ENCODE measurements at places on chromosomes 5 and 9.

GRCh38 chr9:89864731-89865130 is 259.9 kb downstream of the GADD45G start:
- DNase-seq: no peak

GRCh38 chr5:179268399-179268952 is 76.8 kb downstream of the ADAMTS2 start:
- no peak for DNase-seq

DNA sequence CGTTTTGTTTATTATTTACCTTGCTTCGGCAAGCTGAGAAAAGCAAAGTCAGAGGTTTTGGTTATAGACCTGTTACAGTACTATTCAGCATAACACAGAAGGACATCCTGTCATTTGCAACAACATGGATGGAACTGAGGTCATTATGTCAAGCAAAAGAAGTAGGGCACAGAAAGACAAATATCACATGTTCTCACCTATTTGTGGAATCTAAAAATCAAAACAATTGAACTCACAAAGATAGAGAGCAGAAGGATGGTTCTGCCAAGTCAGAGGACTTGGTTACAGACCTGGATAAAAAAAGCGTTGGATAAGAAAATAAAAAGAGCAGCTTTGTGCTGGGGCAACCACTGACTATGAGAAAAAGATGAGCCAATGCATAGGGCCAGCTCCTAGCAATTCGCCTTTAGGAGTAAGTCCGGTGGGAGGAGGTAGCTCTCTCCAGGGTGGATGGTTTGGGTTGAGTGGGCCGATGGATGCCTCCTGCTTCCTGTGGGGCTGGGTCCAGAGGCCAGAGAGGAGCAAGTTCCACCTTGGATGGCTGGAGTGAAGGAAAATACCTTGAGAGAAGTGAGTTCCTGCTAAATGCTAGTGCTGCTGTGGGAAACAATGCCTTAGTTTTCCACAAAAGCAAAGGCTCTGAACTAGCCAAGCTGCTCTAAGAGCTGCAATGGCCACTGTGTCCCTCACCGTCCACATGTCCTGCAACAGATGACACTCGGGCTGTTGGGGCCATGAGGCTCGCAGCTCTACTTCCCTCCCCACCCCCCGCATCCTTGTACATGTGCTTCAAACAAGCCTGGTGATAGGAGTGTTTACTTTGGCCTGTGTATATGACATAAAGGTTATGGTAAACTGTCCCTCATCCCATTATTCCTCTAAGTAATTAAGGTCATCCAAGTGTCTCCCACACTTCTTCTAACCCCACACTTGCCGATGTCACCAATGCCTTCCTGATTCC is 38.4 kb downstream of the ACOT12 start:
- DNase-seq: no peak

DNA sequence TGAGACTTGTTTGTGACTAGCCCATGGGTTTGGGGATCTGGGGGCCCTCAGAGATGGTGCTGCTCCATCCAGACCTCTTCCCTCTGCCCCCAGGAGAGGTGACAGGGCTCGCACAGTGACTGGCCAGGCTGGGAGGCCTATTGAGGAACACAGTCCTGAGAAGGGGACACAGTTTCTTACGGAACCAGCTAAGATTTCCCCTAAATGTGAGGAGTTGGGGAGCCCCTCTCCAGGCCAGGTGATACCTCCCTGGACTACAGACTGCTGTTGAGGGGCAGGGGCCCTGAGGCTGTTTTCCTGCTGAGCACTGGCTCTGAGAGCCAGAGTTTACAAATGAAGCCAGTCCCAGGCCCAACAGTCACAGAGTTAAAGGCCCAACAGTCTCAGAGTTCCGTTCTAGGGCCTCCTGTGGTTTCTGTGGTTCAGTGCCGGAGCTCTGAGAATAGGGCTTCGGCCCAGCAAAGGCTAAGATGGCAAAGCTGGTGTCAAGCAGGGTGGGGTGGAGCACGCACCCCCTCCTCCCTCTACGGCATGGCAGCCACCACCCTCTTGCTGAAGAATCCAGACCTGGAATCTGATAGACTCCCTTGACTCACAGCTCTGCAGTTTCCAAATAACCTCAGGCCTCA is 1.1 kb upstream of the SEMA4D start:
- DNase-seq: no peak

DNA sequence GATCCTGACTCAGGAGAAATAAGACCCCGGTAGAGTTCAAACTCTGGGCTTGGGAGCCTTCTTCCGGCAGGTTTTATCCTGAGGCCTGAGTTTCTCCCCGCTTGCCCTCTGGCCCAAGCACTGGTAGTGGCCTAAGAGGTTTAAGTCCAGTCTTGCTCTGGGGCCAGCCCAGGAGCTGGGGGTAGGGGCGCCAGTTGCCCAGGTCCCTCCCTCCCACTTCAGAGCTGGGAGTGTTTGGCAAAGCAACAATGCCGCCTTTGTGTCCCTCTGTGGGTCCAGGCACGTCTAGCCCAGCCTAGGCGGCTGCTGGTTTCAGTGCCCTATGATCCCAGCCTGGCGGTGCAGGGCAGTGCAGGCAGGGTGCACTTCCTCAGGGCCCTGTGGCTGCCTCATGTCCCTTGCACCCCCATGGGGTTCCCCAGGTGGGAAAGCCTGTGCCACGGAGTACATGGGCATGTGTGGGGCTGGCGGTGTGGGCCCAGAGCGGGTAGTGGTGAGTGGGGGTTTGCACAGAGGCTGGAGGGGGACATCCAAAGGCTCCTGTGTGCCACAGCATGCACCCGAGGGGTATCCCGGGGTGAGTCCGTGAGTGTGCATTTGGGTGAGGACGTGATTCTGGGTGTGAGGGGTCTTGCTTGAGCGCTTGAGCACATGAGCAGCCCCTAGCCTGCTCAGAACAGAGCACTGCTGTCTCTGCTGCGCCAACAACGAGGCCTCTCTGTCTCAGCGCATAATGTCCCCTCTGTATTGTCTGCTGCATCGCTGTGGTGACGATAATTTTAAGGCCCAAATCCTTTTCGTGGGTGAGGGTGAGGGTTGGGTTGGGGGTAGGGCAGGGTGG is 61.7 kb upstream of the PSD2 start:
- DNase-seq: no peak

- no peak for DNase-seq
Measured at GRCh38 chr9:19976226-19976625, 187.4 kb upstream of the SLC24A2 start.

GRCh38 chr9:94882966-94883641 is 156.6 kb downstream of the AOPEP start:
- DNase-seq: no peak

DNA sequence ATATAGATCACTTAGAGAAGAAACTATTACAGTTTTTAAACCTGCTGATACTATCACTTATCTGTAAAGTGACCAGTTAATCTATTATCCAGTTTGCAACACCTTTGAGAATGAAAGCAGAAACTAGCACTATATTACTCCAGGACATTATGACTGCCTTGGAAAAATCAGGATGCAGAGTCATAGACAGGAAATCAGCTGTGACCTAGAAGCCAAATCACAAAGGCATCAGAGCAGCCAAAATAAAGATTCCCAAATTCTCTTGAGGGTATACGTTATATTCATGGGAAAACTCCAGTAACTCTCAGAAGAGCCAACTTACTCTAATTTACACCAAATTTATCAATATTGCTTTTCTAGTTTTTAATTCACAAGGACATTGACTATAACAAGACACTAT is 49.9 kb downstream of the CDO1 start:
- peak; percentile 9 for DNase-seq

DNA sequence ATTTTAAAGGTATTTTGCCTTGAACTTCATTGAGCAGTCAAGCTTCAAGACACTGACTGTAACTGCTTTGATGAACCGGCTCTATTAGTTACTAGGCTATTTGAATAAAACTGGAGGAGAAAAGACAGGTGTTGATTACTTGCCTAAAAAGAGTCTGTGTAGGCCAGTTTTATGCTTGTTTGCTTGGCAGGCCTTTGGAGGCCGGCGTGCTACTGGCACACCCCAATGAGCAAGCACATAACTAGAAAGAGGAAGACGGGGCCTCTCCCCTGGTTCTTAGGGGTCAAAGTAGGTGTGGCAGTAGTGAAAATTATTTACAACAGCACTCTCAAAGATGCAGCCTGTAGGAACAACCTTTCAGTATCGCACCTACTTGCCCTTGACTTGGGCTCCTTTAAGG is 2.1 kb upstream of the ZFR start:
- DNase-seq: no peak

DNA sequence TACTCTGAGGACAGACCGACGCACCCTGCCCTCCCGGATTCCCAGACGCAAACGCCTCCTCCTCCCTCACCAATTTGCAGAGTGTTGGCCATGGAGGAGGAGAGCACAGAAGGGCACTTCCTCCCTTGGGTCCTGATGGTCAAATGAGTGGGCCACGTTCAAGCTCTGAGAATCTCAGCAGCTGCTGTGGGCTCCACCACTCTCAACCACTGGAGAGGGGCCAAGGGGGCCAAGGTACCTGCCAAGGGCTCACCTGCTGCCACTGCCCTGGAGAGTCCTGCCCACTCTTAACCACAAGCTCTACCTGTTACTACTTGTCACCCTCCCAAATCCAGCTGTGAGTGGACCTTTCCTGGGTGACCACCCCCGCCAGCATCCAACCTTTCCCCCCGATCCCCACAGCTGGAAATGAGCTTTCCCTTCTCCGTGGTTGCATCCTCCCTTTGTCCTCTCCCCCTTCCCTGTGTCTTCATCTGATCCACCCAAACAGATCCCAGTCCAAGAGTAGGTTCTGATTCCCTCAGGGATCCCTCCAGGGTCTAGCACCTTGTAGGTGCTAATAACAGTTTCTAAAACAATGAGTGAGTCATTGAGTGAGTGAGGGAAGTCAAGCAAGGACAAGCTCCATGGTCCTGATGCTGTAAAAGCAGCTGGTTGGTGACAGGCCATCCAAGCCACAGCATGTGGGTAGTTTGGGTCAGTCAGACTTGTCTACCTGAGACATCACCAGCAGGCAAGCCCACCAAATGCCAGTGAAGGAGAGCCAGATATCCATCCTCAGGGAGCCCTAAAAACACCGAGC is 69.7 kb downstream of the FAM114A2 start:
- DNase-seq: no peak

DNA sequence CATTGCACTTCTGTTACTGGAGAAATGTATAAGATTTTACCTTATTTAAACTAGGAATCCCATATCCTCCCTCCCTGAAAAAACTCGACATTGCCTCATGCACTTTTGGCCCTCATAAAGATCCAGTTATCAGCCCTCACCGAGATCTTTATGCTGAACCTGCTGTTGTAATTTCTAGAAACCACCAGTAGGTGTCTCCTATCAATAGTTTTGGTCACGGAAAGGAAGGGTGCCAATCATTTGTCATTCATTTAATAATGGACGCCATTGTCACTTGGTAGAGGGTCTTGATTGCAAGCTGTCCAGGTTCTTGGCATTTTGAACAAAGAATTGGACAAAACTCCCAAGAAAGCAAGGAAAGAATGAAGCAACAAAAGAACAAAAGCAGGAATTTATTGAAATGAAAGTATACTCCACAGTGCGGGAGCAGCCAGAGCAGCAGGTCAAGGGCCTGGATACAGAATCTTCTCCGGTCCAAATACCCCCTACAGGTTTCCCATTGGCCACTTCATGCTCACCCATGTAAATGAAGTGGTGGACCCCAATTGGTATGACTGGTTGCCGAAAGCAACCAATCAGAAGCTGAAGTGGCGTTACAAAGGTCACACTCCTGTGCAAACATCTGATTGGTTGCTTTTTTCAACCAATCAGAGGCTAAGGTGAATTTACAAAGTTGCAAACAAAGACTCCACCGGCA is 524.3 kb downstream of the PSAT1 start:
- peak; percentile 49 for DNase-seq

- DNase-seq: no peak
Measured at GRCh38 chr5:72226950-72227349, 93.1 kb downstream of the MRPS27 start.

- peak; percentile 7 for DNase-seq
Measured at GRCh38 chr5:42377496-42377895, 45.7 kb upstream of the GHR start.

DNA sequence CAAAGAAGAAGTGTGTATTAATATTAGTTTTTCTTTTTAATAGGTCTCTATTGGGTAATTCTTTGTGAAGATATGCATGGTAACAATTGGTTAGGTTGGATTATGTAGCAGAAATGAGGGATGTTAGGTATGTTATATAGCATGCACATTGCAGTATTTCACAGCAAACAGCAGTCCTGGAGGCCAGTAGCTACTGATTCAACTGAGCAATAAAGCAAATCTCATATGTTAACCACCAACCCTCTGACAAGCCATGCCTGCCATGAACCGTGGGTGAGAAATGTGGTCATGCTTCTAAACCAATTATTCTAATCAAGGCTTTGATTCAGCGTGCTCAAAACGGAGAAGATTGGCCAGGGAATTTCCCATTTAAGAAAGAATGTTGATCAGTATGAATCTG is 313.0 kb upstream of the CDH6 start:
- DNase-seq: no peak

DNA sequence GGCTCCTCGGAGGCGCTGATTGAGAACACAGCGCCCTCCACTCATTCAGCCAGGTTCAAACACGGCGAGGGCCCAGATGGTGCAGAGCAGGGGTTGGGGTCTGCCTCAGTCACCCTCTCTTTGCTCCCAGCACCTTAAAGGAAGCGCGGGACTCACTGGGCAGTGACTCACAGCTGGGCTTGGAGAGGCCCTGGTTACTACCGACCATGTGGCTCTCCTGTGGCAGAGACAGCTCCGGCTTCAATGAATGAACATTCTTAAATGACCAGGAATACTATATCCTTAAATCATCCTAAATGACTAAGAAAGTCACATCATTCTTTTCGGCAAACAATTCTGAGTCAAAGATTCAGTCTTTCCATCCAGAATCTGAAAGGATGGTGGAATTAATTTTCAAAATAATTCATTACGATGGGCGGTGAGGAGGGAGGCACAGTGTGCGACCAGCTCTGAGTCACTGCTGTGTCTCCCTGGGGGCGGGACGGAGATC is 1.6 kb upstream of the INPP5E start:
- DNase-seq: no peak

- DNase-seq: no peak
Measured at GRCh38 chr5:11400316-11400715, 503.9 kb downstream of the CTNND2 start.

DNA sequence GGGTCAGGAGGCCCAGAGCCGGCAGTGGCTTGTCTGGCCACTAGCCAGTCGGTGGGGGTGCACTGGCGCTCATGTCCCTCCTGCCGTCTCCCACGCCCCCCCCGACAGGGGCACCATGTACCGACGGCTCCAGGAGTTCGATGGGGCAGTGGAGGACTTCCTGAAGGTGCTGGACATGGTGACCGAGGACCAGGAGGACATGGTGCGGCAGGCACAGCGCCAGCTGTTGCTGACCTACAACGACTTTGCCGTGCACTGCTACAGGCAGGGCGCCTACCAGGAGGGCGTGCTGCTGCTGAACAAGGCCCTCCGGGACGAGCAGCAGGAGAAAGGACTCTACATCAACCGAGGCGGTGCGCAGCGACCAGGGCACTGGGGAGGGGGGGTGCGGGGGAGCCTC is 8.1 kb downstream of the TTC16 start:
- no peak for DNase-seq

DNA sequence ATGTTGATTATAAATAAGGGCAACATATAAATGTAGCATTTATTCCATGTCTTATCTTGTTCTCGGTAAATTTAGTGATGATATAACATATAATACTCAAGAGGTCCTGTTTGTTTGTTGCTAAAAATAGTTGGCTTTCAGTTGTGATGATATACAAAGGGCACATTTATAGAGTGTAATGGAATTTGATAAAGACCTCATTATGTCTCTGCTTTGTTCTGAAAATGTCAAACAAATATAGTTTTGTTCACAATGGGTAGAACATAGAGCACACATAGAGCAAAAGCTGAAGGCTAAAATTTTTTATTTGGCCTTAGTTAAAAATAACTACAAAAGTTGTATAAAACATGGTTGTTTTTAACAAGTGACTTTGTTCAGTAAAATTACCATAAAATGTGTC is 477.1 kb upstream of the SMC2 start:
- DNase-seq: no peak

- peak; percentile 42 for DNase-seq
Measured at GRCh38 chr5:91123901-91124300, 259.2 kb downstream of the ARRDC3 start.
